ENCODE measurements at places on chromosomes 3 and 15.

DNA sequence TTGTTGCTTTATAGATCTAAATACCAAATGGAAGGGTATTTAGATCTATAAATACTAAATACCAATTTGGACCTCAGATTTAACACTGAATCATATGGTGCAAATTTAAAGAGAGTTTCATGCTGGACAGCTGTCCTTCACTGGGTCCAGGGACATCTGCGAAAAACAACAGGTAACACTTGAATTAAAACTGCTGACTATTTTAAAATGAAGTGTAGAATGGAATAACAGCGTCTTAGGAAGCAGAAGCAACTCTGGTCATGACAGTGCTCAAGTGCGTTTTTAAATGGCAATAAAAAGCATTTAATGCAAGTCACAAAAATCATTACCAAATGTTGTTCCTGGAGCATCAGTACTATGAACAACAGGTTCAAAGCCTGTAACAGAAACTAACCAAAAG is 106.3 kb downstream of the TFG start:
- no peak for DNase-seq

DNA sequence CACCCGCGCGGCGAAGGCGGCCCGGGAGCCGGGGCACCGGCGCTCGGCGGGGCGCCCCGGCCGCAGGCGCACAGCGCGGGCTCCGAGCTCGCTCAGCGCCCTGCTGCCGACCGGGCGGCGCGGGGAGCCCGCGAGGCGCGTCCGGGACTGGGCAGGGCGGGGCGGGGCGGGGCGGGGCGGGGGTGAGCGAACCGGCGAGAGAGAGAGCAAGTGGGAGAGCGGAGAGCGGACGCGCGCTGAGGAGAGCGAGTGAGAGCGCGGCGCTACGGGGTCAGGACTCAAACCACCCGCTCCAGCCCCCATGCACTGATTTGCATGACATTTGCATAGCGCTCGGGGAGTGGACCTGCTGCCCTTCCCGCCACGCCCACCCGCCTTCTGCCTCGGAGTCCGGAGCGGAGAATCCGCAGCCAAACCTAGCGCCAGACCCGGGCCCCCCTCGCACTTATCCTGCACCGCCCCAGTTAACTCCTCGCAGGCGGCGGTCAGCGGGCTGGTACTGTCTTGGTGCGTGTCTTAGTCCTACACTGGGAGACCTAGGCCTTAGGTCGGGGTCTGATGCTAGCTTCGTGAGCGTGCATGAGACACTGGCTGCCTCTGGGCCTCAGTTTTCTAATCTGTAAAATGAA is at the start of gene MYLK:
MYLK (minus strand) TSS at position 130 of the 629 bp plus-strand sequence. CDS start 90,491 bp downstream, outside the sequence.
- DNase-seq = peak; percentile 87

DNA sequence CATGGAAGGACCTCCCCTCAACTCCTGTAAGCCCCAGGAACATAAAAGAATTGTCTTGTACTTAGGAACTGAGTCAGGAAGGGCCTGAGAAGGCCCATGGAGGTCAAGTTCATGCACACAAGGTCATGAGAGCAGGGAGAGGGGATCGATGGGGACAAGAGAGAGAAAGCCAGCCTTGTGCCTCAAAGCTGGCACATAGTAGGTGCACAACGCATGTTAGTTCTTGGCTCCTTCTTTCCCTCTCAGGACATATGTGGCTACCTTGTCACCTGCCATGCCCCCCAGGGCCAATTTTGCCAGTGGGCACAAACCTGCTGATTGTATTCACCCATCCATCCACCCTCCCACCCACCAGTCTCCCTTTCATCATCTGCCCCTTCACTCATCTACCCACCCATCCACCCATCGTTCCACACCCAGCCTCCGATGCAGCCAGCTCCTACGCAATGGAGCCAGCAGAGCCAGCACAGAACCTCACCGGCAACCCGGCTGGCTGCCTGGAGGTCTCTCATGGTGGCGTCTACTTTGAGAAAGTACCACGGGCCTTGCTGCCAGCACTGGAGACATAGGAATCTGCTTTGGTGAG is 52.4 kb upstream of the INSYN1 start:
- no peak for DNase-seq

GRCh38 chr3:106086038-106086437 is 217.2 kb upstream of the CBLB start:
- no peak for DNase-seq

GRCh38 chr3:16474216-16474615 is 39.3 kb downstream of the RFTN1 start:
- DNase-seq = no peak
